ENCODE measurements at places on chromosomes 2 and 18. TPM values are rescaled to one million over a fixed set of nuclear protein-coding genes. Genes with fewer than 3 reads are reported as not detected.

Gene ZCCHC2
- total RNA-seq, result 40.1 TPM

GRCh38 chr2:200662727-200663126 is 76.9 kb downstream of the AOX1 start:
- no peak for DNase-seq

- no peak for DNase-seq
These were observed 2.2 kb upstream of the ATOH8 start for GRCh38 chr2:85751627-85752026.

DNA sequence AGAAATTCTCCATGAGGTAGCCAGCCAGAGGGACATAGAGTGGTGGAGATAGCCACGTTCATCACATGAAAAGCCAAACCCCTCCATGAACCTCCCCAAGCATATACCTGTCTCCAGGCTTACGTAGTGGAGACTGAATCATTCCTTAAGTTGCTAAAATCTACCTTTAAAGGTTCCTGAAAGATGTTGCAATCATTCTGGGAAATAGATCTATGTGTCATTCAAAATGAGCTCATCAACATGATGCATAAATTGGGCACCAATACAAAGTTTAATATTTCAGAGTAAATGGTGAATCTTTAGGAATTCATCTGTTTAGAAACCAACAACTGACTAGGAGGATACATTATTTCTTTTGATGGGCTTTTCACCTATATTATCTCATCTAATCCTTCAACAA is 362.6 kb upstream of the ID2 start:
- DNase-seq, result no peak

- no peak for DNase-seq
These were observed 67.2 kb downstream of the XDH start for GRCh38 chr2:31347319-31347718.

Gene PKP4
- total RNA-seq, result 58.4 TPM

GRCh38 chr2:86337244-86337835 is at the start of gene REEP1:
REEP1 (minus strand) TSS chr2:86337626; CDS start chr2:86337510, 116 bp downstream.
- peak; percentile 55 for DNase-seq

DNA sequence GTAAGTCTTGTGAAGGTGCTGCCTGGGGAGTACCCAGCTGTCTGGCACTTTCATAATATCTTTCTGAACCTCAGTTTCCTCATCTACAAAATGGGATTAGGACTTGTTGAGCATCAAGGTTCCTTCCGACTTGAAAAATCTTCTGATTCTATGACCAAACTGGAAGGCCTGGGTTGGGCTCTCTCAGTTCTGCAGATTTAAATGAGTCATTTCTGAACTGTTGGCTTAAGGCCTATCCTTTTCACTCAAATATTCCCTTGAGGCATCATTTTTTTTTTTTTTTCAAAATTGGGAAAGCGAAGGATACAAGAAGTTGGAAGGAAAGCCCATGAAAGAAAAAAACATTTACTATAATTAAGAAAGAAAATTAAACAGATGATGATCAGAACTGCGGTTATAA is 40.8 kb upstream of the CYP1B1 start:
- DNase-seq, result no peak

Gene ST8SIA5
- total RNA-seq, result not detected

DNA sequence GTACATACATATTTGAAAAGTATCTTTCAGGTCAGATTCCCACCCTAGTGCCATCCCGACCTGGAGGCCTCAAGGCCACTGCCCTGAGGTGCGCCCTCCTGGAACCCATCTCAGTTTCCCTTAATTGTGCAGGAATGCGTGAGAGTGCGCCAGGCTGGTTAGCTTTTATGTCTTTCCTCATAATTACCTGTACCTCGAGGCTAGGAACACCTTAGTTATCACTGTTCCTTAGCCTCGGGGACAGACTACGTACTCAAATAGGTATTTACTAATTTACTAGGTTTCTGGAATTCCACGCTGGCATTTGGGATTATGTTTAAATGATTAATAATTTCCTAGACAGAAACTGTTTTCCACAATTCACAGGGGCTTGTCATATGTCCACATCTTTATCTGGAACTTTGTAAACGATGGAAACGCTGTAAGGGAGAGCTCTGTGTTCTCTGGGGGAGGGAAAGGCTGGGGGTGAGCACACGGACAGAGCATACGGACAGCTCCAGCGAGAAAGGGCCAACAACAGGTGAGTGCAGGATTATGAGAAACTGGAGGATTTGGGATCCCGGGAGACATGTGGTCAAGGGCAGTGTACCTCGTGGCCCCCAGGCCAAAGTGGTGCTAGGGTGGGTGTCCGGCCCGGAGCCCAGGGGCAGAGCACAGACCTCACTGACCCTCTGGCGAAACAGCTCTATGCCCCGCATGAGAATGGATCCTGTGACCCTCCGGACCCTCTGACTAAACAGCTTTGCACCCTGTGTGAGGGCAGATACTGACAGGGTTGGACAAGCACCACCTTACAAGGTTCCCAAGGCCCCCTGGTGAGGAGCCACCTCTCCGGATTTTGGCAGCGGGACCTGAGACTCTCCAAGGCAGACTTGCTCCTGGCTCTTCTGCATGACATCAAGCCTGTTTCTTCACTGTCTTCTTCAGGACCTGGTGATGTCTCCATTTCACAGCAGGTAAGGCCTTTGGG is 102.0 kb upstream of the PXDN start:
- no peak for DNase-seq

- no peak for DNase-seq
These were observed 183.8 kb upstream of the MSH6 start for GRCh38 chr2:47599171-47599570.

GRCh38 chr2:44766220-44766619 is 175.3 kb upstream of the SIX3 start:
- no peak for DNase-seq

DNA sequence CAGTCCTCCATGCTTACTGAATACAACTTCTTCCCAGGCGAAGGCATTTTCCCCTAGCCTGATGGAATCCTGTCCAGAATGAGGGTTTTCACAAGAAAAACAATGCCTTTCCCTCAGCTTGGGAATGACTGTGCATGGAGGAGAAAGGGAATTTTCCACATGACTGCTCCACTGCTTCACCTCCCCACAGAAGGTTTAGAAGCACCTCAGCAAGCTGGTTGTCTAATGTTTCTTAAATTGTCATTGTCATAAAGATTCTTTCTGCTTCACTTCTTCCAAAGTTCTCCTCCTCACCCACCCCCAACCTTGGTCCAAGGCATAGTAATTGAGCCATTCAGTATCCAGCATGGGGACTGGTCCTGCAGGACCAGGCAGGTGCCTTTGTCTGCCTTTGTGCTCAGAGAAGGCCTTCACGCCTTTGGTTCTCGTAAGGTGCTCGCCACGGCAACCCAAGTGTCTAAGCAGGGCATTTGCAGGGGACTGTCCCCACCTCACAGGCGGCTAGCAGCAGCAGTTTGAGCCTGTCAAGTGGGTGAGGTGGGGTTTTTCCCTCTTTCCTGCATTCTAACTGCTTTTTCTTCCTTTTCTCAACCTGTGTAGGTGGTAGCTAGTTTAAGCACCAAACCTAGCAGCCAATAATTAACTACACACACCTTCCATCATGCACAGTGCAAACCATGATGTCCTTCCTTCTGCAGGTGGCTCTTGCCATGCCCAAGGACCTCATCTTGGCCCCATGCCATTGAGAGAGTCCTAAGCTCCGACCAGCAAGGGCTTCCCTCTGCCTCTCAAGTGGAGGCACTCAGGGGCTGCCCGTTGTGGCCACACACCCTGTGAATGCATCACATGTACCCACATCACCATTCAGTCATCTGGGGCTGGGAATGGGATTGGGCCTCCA is 65.7 kb upstream of the BCL2L11 start:
- DNase-seq, result peak; percentile 82

Gene TTN
- 1.6 TPM for total RNA-seq

DNA sequence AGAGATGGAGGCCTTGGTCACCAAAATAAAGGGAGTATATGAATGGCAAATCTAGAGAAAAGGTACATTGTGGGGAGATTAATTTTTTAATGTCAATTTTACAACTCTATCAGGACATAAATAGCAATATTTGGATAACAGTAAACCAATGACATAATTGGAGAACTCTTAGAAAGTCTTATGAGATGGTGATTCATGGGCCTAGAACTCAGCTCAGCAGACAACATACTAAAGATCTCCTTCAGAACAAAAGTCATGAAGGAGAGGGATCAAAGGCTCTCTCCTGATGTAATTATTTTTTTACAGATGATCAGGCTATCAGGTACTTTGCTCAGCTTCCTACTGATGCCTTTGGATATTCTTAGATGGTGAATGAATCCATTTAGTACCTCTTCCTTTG is 90.0 kb downstream of the CRACDL start:
- no peak for DNase-seq

DNA sequence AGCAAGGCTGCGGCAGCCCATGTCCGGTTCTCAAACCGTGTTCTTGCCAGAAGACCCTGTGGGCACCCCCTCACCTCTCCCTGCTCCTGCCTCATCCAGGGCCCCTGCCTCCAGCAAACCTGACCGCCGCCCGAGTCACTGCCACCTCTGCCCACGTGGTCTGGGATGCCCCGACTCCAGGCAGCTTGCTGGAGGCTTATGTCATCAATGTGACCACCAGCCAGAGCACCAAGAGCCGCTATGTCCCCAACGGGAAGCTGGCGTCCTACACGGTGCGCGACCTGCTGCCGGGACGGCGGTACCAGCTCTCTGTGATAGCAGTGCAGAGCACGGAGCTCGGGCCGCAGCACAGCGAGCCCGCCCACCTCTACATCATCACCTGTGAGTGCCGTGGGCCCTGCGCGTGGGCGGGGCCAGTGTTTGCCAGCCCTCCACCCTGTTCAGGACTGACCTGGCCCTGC is 32.2 kb downstream of the MTERF4 start:
- no peak for DNase-seq

Gene INHA
- total RNA-seq, result not detected

DNA sequence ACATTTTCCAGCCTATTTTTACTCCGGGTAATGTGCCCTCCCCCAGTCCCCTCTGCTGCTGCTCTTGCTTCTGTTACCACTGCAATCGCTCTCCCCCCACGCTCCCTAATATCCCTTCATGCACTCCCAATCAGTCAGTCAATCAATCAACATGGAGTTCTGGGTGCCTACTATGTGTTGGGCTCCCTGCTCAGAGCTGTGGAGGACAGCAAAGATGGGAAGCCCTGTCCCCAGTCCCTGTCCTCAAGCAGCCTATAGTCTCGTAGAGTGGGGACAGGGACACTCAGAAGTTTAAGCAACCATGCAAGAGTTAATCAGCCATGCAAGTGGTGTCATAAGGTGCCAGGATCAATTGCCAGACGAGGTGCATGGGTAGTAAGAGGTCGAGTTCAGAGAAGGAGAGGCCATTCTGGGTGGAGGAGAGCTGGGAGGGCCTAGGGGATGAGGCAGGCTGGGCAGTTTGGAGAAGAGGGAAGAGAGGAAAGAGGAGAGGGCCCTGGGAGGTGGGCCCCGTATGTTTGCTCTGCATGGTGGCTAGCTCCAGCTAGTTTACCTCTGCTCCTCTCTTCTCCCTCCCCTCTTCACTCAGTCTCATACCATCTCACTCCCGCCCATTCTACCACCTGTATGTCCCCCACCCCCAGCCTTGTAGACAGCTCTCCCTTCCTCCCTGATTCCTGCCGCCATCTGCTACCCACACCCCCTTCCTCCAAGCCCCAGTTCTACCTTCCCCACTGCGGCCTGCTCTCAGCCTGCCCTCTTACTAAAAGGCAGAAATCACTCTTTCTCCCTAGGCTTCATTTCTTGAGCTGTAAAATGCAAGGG is 3.9 kb downstream of the ASIC4 start:
- DNase-seq, result no peak

Gene TUBB8B
- total RNA-seq, result not detected

Gene TMEM185B
- total RNA-seq, result 17.3 TPM

DNA sequence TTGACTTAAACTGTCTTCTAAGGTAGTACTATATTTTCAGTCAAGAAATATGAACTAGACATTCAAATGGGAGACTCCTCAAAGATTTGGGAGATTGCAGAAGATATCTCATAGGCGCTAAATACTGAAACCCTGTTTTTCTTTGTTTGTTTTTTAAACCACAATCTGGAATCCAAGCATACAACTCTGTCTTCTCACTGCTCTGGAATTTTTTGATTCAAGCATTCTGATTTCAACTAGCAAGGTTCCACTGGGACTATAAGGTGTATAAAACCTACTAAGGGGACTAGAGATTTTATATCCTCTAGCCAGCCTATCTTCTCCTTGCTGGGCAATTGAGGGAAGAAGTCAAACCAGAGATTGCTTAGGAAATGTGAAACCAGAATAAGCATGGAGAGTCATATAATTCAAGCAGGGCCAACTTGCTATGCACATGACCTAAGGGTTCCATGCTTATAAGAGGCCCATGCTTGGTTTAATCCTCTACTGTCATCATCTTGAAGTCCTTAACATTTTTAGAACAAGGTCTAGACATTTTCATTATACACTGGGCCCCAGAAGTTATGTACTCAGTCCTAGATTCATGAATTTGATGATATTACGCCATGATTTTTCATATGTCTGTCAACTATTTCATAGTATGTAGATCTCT is 405.5 kb downstream of the PARD3B start:
- no peak for DNase-seq

DNA sequence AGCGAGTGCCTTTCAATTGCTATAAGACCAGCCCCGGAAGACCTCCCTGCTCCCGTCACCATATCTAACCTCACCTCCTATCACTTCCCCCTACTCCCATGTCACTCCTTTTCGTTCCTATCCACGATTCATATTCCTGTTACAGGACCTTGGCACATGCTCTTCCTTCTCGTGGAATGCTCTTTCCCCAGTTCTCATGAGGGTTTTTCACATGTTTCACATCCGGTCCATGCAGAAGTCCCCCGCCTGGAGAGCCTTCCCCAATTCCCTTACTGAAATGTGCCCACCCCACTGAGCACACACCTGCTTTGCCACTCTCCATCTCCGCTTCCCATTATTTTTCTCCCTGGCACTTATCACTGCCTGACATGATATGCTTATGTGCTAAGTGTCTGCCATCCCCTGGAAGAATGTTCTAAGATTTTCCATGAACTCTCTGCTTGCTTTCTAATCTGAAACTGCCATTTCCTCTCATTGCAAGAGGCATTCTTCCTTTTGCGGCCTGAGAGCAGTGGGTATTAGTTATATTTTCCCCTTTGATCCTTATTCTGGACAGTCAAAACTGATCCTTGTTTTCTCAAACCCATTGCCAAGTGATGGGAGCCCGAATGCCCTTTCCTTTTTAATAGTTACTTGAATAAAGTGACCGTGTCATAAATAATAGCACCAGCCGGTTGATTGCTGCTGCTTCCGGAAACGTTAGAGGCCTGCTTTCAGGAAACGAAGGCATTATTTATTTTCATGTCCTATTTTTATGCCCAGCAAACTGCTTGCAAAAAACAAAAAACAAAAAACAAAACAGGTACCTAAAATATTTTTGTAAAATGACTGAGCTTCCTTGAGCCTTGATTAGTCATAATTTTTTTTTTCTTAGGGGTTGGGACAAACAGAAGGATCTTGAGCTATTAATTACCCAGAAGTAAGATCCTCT is 127.9 kb downstream of the ZNF532 start:
- DNase-seq, result no peak

DNA sequence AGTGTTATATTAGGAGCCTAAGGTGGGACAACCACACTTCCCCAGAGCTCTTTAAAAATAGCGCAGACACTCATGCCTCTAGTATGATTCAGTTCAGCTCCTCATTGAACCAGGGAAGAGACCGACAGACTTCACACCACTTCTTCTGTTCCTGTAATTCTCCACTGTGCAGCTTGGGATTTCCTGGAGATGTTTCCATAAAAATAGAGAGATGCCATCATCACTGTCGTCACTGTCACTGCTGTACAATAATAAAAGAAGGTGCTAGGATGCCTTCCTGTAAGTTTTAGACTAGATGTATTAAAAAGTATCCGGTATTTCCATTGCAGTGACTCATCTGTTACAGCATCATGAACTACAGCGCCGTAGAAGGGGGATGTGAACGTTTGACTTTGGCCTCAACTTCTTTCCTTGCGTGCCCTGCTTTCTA is 110.9 kb downstream of the FAM210A start:
- peak; percentile 36 for DNase-seq

Gene VWA3B
- not detected for total RNA-seq

- no peak for DNase-seq
These were observed 133.2 kb downstream of the ZNF532 start for GRCh38 chr18:58997811-58998337.
